ENCODE measurements at places on chromosomes 1 and 21. TPM values are rescaled to one million over a fixed set of nuclear protein-coding genes. Genes with fewer than 3 reads are reported as not detected.

- DNase-seq = no peak
These were observed 32.4 kb upstream of the SRP9 start for GRCh38 chr1:225745273-225745672.

The SPRR2G gene
- not detected for total RNA-seq

The SH2D1B gene
- not detected for total RNA-seq

The POU2F1 gene
- 9.9 TPM for total RNA-seq

The PTPN7 gene
- total RNA-seq = 331 TPM

The AVPR1B gene
- total RNA-seq = not detected

The LAMC2 gene
- total RNA-seq = not detected

DNA sequence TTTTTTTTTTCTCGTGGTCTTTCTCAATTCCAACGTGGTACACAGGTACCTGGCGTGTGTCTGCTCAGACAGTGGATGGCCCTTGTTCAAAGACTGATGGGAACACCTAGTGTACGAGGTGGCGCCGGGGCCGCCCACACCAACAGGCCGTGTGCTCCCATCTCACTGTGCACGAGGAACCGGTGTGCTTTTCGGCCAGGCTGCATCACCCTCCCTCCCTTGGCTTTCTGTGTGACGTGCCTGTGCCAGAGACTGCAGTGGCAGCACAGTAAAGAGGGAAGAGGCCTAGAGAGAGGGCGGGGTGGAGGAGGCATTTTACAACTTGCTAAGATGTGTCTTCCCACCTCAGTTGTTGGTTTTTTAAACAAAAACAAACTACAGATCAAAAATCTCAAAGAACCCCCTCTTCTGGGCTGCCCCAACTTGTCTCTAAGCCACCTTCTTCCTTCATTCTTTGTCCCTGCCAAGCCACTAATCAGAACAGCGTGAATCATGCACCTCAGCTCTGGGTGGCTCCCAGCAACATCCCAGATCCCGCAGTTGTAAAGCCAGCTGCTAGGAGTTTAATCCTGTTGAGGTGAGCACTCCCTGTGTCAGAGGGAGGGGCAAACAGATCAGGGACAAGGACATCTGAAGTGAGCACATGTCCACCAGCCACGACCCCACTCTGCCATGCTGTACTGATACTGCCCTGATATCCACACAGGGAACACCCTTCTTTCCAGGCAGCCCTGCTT is 20.7 kb downstream of the IRF2BP2 start:
- no peak for DNase-seq

The CORT gene
- total RNA-seq = not detected

DNA sequence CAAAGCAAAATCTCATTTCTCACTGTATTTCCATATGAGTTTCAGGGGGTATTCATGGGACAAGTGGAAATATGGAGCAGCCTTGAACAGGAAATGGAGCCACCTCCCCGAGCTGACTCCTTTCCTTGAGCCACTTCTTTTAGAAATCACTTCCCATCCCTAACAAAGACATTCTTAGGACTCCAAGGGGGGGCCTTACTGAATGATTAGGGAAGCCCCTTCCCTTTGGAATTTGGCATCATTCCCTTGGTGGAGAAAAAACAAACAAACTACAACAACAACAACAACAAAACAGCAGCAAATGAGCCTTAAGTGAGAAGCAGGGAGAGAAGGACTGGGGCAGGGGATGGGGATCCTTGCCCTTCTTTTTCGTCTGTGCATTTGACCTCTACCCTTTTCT is 278.3 kb downstream of the ZNF648 start:
- DNase-seq = no peak

DNA sequence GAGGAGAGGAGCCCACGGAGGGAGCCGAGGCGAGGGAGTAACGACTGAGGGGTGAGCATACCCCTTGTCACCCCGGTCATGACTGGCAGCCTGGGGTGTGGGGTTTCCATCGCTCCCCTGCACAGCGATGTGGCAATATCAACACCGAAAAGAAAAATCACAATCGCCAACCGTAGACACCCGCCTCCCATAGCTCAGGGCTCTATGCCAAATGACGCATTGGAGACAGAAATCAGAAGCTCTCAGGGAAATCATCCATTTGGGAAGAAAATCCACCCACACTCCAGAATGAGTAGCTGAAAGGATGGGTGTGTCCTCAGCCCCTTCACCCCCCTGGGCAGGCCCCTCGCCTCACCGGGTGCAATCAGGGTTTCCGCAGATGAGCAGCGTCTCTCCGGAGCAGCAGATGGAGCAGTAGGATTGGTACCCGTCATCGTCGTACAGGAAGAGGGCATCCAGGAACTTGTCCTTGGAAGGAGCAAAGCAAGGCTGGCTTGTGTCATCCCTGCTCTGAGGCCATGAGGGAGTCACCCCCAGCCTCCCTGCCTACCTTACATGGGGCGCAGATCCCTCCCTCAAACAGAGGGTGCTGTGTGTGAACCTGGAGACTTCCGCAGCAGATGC is 2.5 kb downstream of the DNMT3L start:
- DNase-seq = no peak

- DNase-seq = no peak
These were observed 1.3 kb downstream of the PFKL start for GRCh38 chr21:44301141-44301540.

GRCh38 chr1:25799352-25799934 is 550 bp upstream of the SELENON start:
- DNase-seq = no peak
